ENCODE measurements at places on chromosomes 3 and 15.

- DNase-seq = no peak
Measured at GRCh38 chr15:65217526-65218482, 6.5 kb upstream of the CILP start.

DNA sequence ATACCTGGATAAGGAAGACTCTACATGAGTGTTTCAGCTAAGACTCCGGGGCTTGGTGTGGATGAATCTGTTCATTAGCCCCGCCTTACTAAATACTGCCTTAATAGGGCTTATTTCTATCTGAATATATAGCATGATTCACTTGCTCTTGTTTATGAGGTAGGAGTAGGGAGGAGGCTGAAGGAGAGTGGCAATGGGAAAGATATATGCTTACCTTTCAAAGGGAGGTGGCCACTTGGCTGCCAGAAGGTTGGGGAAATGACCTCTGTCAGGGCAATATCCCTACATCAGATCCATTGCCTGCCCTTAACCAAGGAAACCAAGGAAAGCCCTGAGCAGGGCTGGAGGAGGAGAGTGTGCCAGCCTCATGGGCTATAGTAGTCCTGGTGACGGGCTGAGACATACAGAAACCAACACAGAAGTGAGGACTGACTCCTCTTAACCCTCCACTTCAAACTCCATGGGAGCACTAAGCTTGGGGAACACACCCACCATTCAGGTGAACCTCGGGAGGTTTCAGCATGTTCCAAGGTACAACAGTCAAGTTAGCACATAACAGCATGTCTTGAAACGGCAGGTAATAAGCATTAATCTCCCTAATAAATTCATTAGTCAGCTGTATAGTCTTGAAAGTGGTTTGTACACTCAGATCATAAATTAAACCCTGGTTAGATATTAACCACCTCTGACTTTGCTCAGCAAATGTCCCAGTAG, 80.1 kb downstream of the EOMES start:
- no peak for DNase-seq

DNA sequence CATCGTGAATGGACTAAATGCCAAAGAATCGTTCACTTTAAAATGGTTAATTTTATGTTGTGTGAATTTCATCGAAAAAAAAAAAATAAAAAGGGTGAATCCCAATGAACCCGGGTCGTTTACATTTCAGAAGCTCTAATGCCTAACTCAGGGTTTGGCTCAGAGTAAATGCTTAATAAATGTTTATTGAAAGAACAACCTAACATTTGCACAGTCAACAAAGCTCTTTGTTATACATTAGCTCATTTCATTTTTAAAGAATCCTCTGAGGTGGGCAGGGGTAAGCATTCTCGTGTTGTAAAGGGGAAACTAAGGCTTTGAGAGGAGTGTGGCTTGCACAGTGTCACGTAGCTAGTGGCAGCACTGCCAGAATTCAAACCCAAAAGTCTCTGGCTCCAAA, 109.5 kb downstream of the RPLP1 start:
- no peak for DNase-seq

GRCh38 chr15:98127586-98127985, 167.1 kb downstream of the ARRDC4 start:
- no peak for DNase-seq

GRCh38 chr3:123063034-123063433, 3.8 kb upstream of the PDIA5 start:
- no peak for DNase-seq

DNA sequence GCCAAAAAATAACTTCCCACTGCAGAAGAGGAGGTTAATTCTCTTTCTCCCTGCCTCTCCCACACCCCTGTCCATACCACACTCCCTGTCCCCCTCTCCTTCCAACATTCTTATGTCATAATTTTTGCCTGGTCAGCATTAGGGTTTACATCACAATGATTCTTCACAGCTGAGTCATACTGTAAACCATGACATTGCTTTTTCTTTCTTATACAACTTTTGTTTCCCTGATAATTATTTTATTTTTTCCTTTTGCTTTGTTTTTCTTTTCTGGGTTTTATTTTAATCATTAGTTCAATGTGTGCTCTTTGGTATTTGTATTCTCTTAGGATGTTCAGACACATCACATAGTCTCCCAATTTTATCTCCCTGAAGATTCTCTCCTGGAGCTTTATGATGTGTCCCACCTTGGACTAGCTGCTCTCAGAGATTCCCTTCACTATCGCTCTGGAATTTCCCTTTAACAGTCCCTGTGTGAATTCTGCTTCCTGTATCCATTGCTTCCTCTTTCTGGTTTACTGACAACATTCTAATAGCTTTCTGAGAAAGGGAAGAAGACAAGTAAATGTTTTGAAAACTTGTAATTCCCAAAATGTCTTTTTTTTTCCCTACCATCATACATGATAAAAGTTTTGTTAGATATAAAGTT, 70.7 kb downstream of the SOX2 start:
- no peak for DNase-seq

- no peak for DNase-seq
Measured at GRCh38 chr3:1953536-1953935, 145.1 kb upstream of the CNTN4 start.

- DNase-seq = no peak
Measured at GRCh38 chr3:45507820-45508317, 86.7 kb upstream of the LIMD1 start.

- DNase-seq = no peak
Measured at GRCh38 chr15:39623529-39623931, 42.7 kb downstream of the THBS1 start.

- DNase-seq = no peak
Measured at GRCh38 chr3:34650131-34650530, 851.7 kb downstream of the PDCD6IP start.

- DNase-seq = no peak
Measured at GRCh38 chr3:58357402-58357801, 24.7 kb downstream of the PXK start.

GRCh38 chr15:25987638-25988037, 124.5 kb upstream of the ATP10A start:
- no peak for DNase-seq

DNA sequence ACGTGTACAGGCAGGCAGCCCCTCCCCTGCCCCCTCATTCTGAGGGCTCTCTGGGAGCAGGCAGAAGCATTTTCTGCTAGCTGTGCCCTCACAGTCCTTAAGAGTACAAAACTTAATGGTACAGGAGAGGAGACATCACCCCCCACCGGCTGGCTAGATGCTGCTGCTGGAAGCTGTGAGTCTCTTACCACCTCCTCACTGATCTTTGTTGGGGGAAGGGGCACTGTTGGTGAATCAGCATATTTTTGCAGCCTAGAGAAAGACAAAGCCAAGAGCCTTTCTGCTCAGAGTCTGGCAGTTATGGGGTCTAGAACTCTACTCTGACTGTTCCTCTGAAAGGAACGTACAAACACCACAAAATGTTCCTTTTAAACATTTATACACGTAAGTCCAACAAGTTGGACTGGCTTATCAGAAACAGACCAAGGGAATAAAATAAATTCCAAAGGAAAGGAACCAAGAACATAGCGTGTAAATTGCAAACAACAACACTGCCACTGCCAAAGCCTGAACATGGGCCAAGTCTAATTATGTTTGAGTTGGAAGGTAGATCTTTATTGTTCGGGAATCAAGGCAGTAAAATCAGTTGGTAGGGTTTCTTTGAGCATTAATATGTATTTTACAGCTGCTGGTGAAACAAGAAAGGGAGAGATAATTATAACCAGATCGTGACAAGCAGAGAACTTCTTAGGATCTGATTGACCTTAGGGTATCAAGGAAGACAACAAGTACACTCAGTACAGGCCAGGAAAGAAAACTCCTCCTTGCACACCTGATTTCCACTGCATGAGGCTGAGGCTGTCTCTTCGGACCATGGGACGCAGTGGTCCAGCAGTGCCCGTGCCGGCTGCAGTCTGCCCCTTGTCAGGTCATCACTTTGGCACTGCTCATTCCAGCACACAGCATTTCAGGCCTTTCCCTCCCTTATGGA, 27.4 kb downstream of the CLK3 start:
- DNase-seq = no peak
